ENCODE measurements at places on chromosomes 5 and 9.

- DNase-seq = no peak
Measured at GRCh38 chr9:113776194-113776593, 99.9 kb upstream of the ZNF618 start.

GRCh38 chr5:140165101-140165922 is 9.7 kb upstream of the CYSTM1 start:
- DNase-seq = no peak

DNA sequence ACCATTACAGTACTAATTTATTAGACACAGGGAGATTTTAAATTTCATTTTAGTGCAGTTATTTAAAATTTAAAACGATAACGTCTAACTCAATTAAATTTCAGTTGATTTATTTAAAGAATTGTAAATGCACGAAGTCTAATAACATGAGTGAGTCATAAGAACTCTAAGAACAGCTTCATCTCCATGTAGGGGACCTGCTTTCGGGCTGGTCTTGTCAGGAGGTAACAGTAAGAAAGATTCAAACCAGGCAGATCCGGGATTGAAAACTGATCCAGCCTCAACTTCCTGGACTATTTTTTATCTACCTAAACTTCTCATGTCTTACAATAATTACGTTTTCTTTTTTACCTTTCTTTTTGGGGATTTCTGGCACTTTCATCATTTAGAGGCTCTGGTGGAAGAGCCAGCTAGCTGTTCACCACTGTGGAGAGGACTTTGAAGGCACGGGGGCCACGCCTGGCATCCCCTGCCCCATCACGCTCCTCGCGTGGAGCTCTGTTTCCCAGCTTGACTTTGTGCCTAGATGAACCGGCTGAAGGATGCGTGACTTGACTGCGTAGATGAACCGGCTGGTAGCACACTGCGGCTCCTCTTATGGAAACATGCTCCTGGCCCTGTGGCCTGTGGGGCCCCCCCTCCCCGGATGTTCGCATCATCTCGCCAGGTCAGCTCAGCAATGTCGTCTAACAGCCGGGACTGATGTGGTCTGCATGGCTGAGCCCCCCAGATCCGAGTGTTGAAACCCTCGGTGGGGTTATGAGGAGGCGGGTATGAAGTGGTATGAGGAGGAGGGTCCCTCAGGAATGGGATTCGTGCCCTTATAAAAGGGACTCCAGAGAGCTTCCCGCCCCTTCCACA is 26.0 kb downstream of the NDUFS6 start:
- DNase-seq = no peak

DNA sequence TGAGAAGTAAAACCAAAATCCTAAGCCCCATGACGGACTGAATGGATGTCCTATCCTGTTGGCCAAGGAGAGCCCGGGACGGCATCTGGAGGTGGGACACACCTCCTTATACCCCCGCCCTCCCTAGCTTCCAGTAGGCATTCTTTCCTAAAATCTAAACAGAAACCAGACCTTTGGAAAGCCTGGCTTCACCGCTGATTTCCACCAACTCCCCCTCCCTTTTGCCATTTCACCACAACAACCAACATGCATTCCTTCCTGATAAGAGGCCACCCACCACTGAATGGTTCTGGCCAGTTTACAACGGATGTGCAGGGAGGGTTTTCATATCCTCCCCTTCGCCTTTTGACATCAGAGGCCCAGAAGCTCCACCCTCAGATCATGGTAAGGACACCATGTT is 9.2 kb upstream of the RARS1 start:
- DNase-seq = no peak

GRCh38 chr5:133932441-133933168 is 35.8 kb downstream of the C5orf15 start:
- no peak for DNase-seq

DNA sequence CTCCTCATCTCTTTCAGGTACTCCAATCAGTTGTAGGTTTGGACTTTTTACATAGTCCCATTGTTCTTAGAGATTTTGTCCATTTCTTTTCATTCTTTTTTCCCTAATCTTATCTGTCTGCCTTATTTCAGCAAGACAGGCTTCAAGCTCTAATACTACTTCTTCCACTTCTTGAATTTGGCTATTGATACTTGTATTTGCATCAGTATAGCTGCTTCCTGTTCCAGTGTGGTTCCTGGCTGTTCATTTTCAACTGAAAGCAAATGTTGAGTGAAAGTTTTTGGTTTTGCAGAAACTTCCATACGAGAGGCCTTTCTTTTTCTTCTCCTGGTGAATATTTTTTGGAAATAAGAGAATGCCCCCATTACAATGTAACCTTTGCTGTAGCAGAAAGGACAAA is 12.0 kb upstream of the IFNA1 start:
- no peak for DNase-seq

DNA sequence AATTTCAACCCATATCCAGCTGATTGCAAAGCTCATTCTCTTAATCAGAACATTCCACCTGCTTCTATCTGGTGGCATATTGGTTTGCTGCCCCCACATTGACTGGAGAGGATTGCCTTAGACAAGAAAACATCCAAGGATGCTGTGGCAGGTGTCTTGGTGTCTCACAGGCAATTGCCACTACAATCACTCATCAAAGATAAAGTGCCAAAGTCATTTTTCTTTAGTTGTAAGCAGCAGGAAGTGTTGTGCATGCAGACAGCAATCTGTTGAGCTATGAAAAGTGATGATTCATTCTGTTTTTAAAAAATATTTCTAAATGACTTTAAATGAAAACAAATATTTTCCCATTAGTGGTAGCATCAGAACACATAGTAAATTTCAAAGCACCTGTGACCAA is 53.9 kb downstream of the CDH6 start:
- DNase-seq = no peak

DNA sequence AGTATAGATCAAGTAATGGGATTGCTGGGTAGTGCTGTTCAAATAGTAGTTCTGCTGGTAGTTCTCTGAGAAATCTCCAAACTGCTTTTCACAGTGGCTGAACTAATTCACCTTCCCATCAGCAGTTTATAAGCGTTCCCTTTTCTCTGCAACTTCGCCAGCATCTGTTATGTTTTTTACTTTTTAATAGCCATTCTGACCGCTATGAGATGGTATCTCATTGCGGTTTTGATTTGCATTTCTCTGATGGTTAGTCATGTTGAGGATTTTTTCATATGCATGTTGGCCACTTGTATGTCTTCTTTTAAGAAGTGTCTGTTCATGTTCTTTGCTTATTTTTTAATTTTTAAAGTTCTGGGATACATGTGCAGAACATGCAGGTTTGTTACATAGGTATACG is 279.2 kb upstream of the NREP start:
- DNase-seq = no peak

- no peak for DNase-seq
Measured at GRCh38 chr5:130104895-130105688, 200.8 kb downstream of the CHSY3 start.

DNA sequence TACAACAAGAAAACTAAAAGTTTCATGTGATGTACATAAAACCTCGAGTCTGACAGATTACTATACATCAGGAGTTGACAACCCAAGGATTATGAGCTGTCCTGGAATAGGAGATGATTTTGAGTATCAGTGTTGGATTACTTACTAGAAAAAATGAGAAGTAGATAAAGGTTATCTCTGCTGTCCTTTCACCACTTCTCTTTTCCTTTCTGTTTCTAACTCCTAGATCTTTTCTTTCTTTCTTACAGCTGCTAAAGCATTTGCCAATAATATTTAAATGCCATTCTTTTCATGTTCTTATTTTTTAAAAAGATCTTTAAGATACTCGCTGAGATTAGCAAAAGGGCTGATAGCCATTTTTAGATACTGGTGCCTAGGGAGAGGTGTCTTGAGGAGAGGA is 14.8 kb downstream of the RBM27 start:
- no peak for DNase-seq

GRCh38 chr5:82004511-82004910 is 32.7 kb downstream of the ATG10 start:
- no peak for DNase-seq

- no peak for DNase-seq
Measured at GRCh38 chr9:87771316-87772006, 45.5 kb downstream of the CTSL start.

DNA sequence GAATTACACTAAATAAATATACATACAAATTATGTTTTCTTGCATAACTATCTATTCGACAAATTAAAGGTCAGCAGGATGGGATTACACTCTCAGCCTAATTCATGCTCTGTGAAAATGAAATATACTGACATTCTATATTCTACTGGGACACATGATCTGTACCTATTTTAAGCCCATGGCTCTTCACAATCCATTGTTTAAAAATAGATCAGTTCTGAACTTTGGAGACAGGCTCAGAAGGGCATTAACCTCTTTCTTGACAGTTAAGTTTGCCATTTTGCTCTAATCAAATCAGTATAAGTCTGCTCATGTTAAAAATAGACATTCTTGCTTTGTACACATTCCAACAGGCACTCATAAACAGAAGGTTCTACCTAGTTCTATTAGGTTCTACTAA is 361.2 kb downstream of the HCN1 start:
- DNase-seq = no peak

GRCh38 chr5:102886586-102886985 is 131.5 kb downstream of the PAM start:
- no peak for DNase-seq

GRCh38 chr5:14996997-14997396 is 125.4 kb upstream of the ANKH start:
- DNase-seq = no peak

DNA sequence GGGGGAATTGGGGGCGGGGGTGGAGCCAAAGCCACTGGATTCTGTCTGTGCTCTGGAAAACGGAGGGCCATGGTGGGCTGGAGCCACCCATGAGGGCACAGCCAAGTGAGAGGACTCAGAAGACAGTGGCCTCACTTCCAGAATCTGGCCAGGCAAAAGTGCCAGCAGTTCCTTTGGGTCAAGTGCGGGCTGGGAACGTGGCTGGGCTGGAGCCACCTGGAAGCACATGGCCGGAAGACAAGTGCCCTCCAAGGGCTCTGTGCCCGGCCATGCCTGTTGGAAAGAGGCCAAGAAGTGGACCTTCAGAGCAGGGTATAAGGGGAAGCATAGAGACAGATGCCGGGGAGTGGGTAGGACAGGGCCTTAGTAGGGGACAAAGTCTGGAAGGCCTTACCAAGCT is 11.7 kb upstream of the SH3PXD2B start:
- no peak for DNase-seq

DNA sequence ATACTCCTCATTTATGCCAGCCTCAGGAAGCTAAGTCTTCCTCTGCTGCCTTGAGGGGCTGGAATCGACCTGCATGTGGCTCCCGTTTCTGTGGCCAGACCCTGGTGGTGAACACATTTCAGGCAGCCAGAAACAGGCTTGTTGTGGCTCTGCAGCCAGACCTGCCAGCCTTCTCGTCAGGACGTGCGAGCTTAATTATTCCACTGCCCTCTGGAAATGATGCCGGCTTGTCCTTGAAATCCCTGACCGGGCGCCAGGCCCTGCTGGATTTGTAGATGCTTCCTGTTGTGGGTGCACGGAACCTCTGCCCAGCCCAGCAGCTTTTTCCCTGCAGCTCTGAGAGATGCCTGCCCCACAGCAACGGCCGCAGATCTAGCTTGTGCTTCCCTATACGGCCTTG is 41.6 kb downstream of the PDZD2 start:
- DNase-seq = no peak

Data from HL-60 (cell line).